Effector memory CD4-positive, alpha-beta T cell (primary cell): ENCODE measurements at places on chromosomes 3 and 15.

DNA sequence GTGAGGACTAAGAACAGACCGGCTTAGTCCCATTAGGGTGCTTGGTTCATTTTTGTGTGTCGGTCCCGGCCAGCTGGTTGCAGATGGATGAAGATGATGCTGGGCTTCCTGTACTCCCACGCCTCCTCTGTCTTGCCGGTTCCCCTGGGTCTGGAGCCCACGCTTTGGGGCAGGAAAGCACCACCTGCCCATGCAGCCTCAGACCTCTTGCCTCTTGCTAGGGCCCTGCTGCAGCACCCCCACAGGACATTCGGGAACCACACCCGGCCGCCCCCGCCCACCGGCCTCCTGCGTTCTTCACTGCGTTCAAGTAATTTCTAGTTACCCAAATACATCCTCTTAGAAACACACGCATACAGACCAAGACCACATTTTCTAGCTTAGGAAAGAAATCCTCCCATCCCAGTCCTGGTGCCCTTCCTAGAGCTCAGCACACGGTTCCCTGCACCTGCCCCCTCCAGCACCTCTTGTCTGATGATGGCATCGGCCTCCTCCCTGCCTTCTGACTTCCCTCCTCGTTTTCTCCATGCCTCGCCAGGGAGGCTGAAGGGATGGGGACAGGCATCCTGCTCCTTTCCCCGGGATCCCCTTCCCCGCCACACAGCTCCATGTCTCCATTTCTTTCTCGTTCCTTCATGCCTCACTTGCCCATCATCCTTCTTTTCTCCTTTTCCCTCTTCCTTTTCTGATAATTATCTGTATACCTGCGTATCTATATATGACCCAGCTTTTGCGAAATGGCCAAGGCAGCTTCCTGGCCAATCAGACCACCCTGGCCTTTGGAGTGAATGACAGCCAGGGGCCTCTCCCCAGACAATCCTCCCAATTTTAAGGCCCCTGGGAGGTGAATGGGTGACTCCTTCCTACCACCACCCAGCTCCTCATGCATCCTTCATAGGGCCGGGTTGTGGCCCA is 30.9 kb downstream of the FAM3D start:
- DNase-seq: no peak

DNA sequence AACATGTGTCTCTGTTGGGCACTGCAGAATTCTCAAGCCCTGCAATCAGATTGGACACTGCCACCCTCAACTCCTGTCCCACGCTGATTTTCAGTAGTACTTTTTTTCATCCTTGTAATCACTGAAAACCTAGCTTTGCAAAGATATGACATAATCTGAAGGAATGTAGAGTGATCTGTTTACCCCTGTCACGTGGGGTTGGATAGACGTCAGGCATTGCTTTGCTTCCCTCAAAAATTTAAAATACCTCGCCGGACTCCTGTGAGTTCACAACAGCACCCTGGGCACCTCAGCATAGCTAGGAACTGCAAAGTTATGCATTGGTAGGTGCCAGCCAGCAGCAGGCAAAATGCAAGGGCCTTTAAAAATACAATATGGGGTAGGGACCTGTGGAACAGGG is 71.1 kb upstream of the OXTR start:
- no peak for DNase-seq

GRCh38 chr3:159150180-159150579 is 348.3 kb downstream of the MFSD1 start:
- DNase-seq: no peak

DNA sequence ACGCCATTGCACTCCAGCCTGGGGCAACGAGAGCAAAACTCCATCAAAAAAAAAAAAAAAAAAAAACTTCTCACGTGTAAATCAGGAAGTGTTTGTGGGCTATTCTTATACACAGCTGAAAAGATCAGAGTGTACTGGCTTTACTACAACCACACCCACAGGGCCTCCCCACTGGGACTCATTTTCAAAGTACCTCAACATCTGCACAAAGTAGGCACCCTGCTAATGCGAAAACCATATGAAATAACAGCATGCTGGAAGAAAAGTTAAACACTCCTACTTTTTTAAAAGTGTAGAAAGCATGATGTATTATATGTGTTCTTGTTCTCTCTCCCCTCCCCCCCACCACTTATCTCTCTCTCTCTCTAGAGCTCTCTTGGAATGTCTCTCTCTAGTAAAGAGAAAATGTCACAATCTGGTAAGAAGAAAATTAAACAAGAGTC is 11.1 kb downstream of the UACA start:
- no peak for DNase-seq

- no peak for DNase-seq
Measured at GRCh38 chr15:79769069-79769481, 127.7 kb downstream of the MTHFS start.

GRCh38 chr3:184135911-184136260 is 728 bp downstream of the EIF2B5 start:
- no peak for DNase-seq

GRCh38 chr3:123261666-123262065 is 59.9 kb downstream of the SEC22A start:
- DNase-seq: no peak

GRCh38 chr3:135736740-135737139 is 228.8 kb upstream of the PPP2R3A start:
- DNase-seq: no peak

GRCh38 chr3:182937293-182938051 is 42.9 kb downstream of the DCUN1D1 start:
- DNase-seq: no peak

GRCh38 chr3:39000008-39000450 is 51.7 kb downstream of the SCN11A start:
- no peak for DNase-seq

DNA sequence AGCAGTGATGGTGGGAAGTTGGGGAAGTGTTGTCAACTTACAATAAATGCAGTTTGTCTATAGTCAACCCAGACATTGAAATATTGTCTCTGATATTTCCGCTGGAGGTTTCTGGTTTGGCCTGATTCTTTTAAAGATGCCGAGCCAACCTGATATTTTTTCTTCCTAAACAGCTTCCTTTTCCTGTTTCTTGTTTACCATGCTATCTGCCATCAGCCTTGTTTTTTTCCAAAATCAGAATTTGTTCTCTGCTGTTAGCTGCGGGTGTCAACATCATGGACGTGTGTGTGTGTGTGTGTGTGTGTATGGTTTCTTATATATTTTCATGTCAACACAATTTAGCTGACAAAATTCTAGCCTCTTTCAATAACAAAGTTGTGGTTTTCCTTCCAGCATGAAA is 41.2 kb upstream of the XCR1 start:
- no peak for DNase-seq
